D341Med (cell line): ENCODE measurements at places on chromosomes 11 and 22.

GRCh38 chr11:134503596-134503995, 91.6 kb upstream of the B3GAT1 start:
- no peak for DNase-seq

- no peak for DNase-seq
Observed at GRCh38 chr22:47406180-47406834, 643.9 kb downstream of the TBC1D22A start.

DNA sequence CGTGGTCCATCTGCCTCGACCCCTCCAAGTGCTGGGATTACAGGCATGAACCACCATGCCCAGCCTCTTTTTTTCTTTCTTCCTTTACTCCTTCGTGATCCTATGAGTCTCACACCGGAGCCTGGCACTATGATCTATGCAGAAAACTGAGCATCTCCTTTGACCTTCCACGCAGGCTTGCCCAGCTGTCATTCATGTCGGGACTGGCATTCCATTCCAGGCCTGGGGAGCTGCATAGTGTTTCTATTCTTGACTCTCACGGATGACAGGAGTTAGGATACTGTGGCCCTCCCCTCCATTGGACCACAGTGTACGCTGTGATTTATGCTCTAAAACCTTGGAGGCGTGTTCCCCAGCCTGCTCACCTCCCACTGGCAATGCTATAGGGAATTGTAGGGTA, 611.8 kb downstream of the BRD1 start:
- DNase-seq, result no peak

DNA sequence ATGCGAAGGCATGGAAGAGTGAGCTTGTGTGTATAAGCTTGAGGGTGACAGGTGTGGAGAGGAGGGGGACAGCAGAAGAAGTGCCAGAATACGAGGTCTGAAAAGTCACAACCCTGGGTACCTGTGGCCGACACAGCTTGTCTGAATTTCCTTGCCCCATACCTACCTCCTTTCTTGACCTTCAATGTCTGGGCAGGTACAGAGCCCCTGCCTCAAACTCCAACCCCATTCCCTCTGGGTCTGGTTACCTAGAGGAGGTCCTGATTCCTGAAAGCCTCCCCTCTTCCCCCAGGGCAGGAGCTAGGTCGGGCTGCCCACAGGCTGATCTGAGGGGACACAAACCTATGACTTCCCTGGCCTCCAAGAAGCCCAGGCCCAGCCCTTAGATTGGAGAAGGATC, 36.6 kb upstream of the FCHSD2 start:
- no peak for DNase-seq

- DNase-seq, result no peak
Observed at GRCh38 chr11:64347193-64347867, 7.3 kb downstream of the CCDC88B start.

DNA sequence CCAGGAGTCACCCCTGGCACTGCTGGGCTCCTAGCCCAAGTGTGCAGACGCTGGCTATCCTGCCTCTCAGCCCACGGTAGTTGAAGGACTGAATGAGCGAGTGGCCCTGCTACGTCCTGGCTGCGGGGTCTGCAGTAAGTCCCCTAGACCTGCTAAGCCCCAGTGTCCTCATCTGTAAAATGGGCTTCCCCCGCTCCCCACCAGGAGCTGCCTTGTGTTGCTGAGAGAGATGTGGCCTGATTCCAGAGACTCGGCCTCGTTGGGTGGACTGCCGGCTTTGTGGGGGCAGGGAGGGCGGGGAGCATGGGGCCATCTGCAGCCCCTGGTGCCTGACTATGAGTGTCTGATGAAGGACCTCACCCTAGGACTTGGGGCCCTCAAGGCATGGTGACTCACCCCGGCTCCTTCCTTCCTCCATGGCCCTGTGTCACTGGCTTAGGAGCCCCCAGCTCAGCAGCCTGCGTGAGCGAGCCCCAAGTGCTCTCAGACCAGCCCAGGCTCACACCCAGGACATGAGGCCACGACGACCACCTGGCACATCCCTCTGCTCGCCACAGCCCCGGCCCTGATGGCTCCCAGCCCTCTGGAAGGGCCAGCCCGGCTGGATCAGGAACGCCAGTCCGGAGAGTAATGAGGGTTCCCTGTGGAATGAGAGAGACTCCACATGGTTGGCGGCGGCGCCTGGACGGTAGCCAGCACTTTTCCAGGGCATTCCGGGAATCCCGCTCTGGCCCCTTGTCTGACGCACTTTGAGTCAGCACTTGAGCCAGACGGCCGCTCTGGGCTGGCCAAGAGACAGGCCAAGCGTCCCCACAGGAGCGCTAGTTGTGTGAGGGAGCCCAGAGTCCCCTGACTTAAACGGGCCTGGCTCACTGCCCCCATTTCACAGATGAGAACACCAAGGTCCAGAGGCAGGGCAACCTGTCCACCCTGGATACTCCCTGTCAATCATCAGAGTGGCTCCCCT, 50.5 kb upstream of the SHISAL1 start:
- DNase-seq, result no peak

DNA sequence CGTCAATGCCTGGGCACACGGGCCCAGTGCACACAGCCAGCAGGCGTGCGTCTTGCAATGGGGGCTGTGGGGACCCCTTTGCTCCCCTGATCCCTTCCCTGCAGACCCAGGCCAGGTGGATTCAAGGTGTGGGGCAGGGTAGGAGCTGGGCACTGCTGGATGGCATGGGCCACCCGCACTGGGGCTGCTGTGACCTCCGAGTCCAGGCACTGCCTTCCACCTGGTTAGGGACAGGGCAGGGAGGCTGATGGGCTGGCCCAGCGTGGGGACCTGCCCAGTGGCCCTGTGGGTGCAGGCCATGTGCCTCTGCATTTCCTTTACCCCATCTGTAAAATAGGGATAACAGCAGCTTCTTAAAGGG, 22.9 kb downstream of the KCNQ1 start:
- no peak for DNase-seq

DNA sequence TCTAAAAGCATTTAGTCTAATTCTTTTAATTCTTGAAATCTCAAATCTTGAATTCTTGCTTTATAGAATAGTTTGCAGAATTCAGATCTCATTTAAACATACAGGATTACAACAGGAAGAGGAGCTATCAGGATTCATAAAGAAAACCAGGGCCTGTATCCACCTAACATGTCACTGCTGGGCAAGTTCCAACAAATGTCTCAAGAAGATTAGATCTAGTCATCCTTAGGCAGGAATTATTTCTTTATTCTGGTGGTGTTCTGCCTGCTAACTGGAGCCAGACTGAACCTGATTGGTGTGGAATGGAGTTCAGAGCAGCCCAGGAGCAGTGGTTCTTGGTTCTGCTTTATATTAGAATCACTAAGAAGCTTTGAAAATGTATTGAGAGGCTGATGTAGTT, 500.7 kb downstream of the LRRC4C start:
- no peak for DNase-seq

- DNase-seq, result peak; percentile 31
Observed at GRCh38 chr11:102010776-102011494, 36.3 kb upstream of the CFAP300 start.
